GM06990 (cell line): ENCODE measurements at places on chromosomes 1 and 21.
A peak's percentile ranks its signal among the peaks of the same experiment; 100 is the strongest.

- no peak for DNase-seq
Observed at GRCh38 chr1:101174722-101175121, 62.1 kb upstream of the S1PR1 start.

DNA sequence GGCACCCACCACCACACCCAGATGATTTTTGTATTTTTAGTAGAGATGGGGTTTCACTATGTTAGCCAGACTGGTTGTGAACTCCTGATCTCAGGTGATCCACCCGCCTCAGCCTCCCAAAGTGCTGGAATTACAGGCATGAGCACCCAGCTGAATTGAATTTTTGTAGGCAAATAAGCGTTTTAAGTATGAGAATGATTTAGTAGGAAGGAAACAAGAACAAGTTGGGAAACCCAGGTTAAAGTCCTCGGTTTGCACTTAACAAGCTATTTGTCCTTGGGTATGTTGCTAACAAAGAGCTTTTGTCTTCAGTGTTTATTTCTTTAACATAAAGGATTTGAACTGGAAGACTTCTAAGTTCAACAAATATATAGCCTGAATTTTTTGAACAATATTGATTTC, 23.9 kb downstream of the BTF3L4 start:
- DNase-seq = no peak

DNA sequence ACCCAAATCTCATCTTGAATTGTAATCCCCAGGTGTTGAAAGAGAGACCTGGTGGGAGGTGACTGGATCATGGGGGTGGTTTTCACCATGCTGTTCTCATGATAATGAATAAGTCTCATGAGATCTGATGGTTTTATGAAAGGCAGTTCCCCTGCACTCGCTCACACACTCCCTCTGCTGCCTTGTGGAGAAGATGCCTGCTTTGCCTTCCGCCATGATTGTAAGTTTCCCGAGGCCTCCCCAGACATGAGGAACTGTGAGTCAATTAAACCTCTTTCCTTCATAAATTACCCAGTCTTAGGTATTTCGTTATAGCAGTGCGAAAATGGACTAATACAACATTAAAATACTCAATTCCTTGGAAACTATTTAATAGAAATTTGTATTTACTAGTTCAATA, 99.2 kb downstream of the PROX1 start:
- DNase-seq = no peak

- DNase-seq = no peak
Observed at GRCh38 chr1:111732718-111733117, 6.5 kb downstream of the INKA2 start.

DNA sequence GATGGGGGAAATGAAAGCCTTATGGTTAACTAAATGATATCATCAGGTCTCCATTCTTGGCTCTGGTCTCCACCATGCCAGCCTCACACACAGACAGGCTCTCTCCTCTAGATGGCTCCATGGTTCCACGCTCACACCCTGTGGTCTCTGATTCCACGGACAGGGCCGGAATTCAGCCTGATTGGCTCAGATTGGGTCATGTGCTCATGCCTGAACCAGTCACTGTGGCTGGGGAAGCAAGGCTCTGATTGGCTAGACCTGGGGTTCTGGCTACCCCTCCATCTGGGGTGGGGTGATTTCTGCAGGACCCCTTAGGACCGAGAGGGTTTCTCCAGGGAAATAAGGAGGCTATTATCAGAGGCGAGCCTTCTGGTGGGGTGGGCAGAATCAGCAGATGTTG, 277.0 kb downstream of the PTPRU start:
- DNase-seq = no peak

DNA sequence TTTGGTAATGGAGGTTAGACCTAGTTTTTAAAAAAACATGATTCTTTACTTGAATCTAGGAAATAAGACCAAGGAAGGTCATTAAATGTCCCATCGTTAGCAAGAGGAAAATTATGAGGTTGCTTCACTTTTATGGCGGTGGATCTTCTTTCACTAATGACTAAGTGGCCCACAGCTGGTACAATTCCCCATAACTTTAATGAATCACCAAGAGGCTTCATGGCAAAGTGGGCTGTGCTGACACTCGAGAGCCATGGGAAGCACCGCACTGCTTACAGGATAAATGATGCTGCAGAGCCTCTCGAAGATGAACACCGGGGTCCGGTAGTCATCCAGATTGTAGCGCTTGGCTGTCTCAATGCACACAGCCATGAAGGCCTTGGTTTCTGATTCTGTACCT, 108.8 kb downstream of the UBR4 start:
- DNase-seq = no peak

DNA sequence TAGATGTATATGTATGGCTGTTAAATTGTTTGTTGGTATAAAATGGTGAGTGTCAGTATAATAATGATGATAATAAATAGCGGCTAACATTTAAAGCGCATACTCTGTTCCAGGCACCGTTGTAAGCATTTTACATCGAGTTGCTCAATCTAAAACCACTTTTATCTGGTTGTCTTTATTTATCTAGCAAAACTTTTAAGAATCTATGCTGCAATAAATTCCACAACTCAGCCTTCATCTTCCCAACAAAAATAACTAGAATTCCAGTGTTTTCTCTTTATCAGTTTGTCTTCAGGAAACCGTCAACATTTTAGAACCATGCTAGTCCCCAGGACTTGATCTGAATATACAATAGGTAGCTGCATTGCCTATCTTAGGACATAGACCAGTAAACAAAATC, 19.3 kb upstream of the SLC16A1 start:
- DNase-seq = no peak

DNA sequence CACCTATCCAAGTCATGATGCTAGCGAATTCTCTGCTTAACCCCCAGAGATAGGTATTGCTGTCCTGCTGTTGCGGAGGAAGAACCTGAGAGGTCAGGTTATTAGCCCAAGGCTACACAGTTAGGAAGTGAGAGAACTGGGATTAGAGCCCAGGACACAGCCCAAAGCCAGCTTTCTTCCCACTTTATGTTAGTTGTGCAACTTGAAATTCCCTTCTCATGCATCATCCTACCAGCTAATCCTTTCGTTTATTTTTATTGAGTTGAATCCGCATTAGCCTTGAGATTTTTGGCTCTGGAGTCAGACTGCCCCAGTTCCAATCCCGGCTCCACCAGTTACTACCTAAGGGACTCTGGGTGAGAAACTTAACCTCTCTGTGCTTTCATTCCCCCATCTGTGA, 65.4 kb downstream of the PLEKHA6 start:
- no peak for DNase-seq

- no peak for DNase-seq
Observed at GRCh38 chr1:211731456-211732292, 56.3 kb upstream of the NEK2 start.

DNA sequence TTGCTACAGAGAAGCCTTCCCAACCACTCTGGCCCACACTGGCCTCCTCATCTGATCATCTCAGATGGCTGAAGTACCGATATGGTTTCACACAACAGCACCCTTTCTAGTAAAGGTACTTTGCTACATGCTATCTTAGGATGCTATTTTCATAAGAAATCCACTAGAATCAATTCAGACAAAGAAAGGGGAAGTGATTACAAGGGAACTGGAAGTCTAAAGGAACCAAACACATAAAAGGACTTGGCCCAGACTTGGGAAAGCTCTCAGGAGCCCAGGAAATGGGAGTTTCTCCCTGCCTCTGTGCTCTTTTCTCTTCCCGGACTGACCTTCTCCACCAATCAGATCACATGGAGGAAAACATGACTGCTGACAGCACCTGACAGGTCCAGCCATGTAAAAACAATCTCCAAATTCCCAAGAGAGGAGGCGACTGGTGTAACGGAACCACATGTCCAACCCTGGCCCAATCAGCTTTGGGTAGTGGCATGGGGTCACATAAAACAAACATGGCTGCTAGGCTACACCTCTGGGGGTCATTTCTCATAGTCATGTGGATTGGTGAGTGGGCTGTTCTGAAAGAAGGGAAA, 12.7 kb upstream of the FOXE3 start:
- DNase-seq = no peak

- no peak for DNase-seq
Observed at GRCh38 chr1:155073377-155074242, 5.0 kb upstream of the EFNA3 start.

DNA sequence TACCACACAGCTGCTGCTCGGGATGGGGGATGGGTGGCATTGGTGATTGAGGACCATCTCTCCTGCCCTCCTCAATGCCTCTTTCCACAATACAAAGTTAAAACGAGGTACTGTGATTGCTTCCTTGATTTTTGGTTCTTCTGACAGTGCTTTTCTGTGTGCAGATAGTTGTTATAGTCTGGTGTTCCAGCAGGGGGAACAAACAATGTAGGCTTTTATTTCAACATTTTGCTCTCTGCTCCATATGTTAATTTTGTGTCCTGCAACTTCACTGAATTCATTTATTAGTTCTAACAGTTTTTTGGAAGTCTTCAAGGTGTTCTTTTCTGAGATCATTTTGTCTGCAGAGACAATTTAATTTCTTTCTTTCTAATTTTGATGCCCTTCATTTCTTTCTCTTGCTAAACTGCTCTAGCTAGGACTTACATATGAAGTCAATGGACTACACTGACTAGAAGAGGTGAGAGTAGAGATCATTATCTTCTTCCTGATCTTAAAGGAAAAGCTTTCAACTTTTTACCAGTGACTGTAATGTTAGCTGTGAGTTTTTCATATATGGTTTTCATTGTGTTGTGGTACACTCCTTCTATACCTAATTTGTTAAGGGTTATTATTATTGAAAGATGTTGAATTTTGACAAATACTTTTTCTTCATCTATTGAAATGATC, 45.4 kb downstream of the TNFSF18 start:
- no peak for DNase-seq

GRCh38 chr1:59500950-59501742, 204.3 kb downstream of the FGGY start:
- no peak for DNase-seq

DNA sequence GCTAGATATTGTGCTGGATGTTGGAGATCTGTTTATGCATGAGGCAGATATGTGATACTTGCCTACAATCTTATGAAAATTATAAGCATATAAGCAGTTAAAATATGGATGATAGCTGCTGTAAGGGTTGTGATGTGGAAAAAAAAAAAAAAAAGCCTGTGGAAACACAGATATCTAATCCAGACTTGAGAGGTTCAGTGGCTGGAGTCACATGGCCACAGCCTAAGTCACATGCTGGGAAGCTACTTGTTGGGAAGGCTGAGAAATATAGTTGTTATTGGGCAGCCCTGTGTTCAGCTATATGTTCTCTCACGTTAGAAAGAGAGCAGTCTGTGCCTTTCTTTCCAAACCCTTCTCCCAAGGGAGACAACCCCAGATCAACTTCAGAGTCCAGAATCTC, 15.1 kb downstream of the RAVER2 start:
- DNase-seq = no peak

GRCh38 chr1:239819756-239820250, 271.9 kb upstream of the FMN2 start:
- no peak for DNase-seq

GRCh38 chr1:51341876-51342496, 11.6 kb upstream of the TTC39A start:
- peak; percentile 57 for DNase-seq

- DNase-seq = no peak
Observed at GRCh38 chr1:37465593-37466517, 8.5 kb upstream of the ZC3H12A start.

- no peak for DNase-seq
Observed at GRCh38 chr1:155809088-155809487, 47.9 kb downstream of the GON4L start.

DNA sequence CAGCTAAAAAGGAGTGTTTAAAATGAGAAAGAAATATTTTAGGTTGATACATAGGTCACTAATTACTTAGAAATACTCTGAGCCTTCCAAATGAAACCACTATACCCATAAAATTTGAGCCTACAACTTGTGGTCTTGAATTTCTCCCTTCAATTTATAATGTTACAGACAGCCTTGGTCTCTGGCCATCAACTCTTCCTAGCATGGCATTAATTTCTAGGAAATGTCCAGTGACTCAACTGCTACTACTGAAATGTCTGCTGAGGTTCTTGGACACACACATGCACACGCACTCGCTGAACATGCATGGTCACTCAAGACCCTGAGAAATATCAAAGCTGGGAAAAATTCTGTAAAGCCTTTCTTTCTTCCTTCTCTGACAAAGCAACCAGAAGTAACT, 61.1 kb upstream of the SAMSN1 start:
- no peak for DNase-seq

DNA sequence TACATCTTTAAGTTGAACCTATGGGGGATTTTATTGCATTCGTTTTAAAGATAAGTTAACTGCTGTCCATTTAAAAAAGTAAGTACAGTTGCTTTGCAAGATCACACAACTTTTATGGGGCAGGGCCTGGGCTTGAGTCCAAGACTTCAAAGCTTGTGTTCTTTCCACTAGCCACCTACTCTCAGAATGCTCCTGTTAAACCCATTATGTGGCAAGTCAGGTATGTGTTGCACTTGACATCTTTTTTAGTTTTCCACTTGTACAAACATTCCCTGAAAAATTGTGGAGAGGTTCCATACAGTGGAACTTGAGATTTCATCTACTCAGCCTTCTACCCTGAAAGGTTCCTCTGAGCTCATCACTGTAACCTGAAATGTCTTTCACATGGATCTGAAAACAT, 235.5 kb upstream of the SGIP1 start:
- no peak for DNase-seq

GRCh38 chr1:91851130-91852010, 34.6 kb downstream of the TGFBR3 start:
- no peak for DNase-seq

DNA sequence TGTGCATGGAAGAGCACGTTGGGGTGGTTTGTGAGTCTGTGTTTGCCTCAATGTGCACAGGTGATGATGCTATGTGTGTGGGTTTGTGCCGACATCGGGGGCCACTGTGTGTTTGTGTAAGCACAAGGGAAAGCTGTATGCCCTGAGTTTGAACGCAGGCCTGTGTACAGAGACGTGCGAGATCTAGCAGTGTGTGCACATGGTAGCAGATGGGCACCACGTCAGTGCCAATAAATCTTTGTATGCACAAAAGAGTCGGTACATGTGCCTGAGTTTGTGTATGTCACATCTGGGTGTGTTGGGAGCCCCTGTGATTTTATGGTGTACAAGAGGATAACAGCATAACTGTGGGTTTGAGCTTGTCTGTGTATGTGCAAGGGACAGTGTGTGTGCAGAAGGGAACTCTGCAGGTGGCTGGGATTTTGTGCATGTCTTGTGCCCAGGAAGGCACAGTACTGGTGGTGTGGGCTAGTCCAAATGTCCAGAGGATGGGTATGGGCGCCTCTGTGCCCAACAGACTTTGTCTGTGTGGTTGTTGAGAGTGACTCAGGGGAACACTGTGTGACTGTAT, 32.0 kb upstream of the WASF2 start:
- no peak for DNase-seq

DNA sequence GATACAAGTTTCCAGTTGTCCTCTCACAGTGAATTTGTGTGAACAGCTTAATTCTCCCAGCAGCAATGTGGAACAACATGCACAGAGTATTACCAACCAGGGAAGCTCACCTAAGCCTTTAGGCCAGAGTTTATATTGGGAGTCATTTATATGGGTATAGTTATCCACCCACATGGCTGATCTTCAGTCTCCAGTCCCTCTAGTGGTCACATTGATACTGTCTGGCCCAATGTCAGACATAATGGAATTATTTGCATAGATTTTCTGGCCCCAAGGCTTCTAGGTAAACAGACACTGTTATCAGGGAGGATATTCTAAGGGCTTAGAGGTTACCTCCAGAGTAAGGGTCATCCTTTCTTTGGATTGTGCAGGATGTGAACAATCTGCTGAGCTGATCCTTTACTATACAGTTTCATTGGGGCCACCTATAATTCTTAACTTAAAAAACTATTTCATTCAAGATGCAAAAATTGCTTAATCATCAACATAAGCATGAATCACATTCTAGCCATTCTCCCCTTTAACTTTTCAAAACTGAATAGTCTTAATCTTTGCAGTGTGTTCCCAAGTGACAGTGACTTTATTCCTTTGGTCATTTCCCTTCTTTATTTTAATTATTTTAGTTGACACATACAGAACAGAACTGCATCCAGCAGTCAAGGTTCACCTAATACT, 210.9 kb downstream of the LTN1 start:
- DNase-seq = no peak
